ENCODE measurements at places on chromosomes 12 and 14.

DNA sequence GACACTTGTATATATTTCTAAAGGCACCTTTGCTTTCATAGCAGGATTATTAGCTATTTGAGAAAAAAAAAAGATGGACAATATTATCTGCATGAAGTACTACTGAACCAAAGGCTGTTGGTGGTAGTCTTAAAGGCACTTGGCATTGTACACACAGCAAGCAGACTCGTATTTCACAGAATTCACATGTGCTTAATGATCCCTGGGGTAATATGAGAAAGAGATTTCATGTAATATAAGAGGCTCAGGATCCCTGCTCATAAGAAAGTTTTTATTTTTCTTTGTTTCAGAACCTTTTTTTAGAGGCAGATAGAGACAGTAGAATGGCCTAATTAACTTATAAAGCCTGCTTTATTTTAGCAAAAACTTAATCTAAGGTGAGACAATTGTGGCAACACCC is 59.5 kb downstream of the SYNE2 start:
- H3K4me1 ChIP-seq: peaks cover 16% of the 10 kb centered on the region
- no peak for DNase-seq
- H3K36me3 ChIP-seq: no peaks in the 10 kb centered on the region
- no peaks in the 10 kb centered on the region for H3K27me3 ChIP-seq
- no peak overlapping the region for H3K4me3 ChIP-seq

- no peak overlapping the region for H3K4me3 ChIP-seq
- no peaks in the 10 kb centered on the region for H3K4me1 ChIP-seq
- no peaks in the 10 kb centered on the region for H3K36me3 ChIP-seq
Observed at GRCh38 chr12:75086091-75087038, 123.3 kb downstream of the KCNC2 start.

DNA sequence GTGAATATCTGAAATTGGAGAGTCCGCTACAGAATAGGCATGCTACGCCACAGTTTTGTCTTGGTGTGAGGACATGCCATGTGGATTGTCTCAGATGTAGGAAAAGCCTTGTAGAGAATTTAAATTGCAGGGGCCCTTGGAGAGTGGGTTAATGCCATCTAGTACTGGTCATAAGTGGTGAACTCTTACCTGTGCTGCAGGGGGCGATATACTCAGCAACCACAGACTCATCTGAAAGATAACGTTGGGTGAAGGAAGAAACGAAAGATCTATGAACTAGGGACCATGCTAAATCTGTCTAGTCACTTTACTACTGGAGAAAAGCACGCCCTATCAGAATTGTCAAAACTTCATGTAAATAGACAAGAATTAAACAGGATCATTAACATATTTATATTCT is 33.7 kb upstream of the A2M start:
- no peaks in the 10 kb centered on the region for H3K4me1 ChIP-seq
- no peaks in the 10 kb centered on the region for H3K27me3 ChIP-seq
- H3K4me3 ChIP-seq: no peak overlapping the region
- H3K36me3 ChIP-seq: no peaks in the 10 kb centered on the region
- no peak for DNase-seq

GRCh38 chr12:31819427-31819826 is 90.6 kb upstream of the AMN1 start:
- H3K36me3 ChIP-seq: no peaks in the 10 kb centered on the region
- H3K27ac ChIP-seq: no peak overlapping the region
- DNase-seq: no peak
- H3K27me3 ChIP-seq: no peaks in the 10 kb centered on the region
- H3K4me3 ChIP-seq: no peak overlapping the region

DNA sequence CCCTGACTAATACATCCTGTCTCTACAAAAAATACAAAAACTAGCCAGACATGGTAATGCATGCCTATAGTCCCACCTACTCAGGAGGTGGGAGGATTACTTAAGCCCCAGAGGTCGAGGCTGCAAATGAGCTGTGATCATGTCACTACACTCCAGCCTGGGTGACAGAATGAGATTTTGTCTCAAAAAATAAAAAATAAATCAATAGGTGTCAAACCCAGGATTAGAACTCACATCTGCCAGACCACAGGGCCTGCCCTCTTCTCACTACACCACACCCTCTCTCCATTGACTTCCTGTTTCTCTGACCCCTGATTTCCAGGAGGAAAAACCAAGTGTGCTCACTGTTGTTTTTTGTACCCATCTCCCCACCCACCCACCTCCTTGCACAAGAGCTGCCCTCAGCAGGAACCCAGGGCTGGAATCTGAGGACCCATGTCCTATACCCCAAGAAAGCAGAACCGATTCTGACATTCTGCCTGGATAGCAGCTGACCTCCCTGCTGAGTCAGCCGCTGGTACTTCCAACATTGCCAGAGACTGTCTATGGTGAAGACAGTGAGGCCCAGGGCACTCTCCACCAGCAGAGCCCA is 6.2 kb downstream of the CMKLR1 start:
- H3K27ac ChIP-seq: no peak overlapping the region
- H3K4me1 ChIP-seq: no peaks in the 10 kb centered on the region
- no peak for DNase-seq
- peaks cover 1% of the 10 kb centered on the region for H3K27me3 ChIP-seq

- H3K27me3 ChIP-seq: no peaks in the 10 kb centered on the region
- H3K4me1 ChIP-seq: peaks cover 20% of the 10 kb centered on the region
- peak; percentile 56 for DNase-seq
- H3K36me3 ChIP-seq: no peaks in the 10 kb centered on the region
- no peak overlapping the region for H3K27ac ChIP-seq
Observed at GRCh38 chr12:94149781-94150239, 1.4 kb downstream of the PLXNC1 start.

DNA sequence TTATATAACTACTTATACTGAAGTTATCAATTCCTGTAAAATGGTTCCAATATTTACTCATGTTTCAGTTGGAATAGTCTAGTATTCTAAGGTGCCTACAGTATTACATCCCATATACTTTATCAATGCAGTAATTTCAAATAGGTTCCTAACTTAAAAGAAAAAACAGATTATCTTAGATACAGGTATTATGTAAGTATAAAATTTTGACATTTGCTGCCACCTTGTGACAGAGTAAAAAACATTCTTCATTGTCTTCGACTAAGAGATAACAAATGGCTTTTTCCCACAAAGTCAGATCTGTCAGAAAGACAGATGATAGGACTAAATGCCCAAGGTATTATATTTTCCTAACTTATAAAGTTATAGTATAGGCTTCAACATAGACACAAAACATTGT is 78.7 kb downstream of the TXNDC16 start:
- no peaks in the 10 kb centered on the region for H3K4me1 ChIP-seq
- H3K36me3 ChIP-seq: no peaks in the 10 kb centered on the region
- H3K27me3 ChIP-seq: no peaks in the 10 kb centered on the region
- H3K27ac ChIP-seq: no peak overlapping the region

DNA sequence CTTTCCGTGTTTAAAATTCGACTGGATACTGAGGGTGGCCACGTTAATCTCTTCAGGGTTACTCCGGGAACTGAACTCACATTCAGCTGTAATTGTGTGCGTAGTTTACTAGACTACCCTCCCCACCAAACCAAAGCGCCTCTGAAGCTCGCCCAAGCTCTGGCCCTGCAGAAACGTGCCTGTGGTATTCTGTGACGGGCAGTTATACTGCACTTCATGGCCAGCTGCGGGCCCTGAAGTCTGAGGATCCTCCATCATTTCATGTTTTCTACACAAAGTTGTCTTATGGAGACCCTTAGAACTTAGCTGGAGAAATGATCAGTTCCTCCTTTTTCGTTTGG is 688 bp downstream of the ZNF26 start:
- DNase-seq: no peak
- peaks cover 2% of the 10 kb centered on the region for H3K4me1 ChIP-seq
- no peaks in the 10 kb centered on the region for H3K27me3 ChIP-seq
- no peak overlapping the region for H3K27ac ChIP-seq
- peaks cover 21% of the 10 kb centered on the region for H3K36me3 ChIP-seq

DNA sequence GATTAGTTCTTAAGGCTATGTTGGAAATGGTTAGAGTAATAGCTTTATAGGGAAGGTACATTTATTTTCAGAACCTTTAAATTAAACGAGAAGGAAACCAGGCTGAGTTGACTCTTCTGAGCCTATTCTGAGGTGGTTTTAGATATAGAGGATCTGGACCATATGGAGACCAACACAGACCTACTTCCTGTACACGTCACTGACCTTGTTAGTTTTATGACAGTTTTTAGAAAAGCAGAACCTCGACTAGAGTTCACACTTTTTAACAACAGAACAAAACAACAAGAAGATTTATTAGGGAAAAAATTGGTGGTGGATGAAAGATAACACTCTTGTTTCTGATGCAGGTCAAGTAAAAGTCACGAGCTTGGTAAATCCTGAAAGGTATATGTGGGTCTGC is 107.1 kb downstream of the NPAS3 start:
- H3K4me3 ChIP-seq: no peak overlapping the region
- DNase-seq: no peak
- no peaks in the 10 kb centered on the region for H3K27me3 ChIP-seq
- peaks cover 1% of the 10 kb centered on the region for H3K36me3 ChIP-seq
- no peaks in the 10 kb centered on the region for H3K4me1 ChIP-seq
- H3K27ac ChIP-seq: no peak overlapping the region

- no peaks in the 10 kb centered on the region for H3K27me3 ChIP-seq
- no peak overlapping the region for H3K27ac ChIP-seq
- H3K4me1 ChIP-seq: no peaks in the 10 kb centered on the region
- no peaks in the 10 kb centered on the region for H3K36me3 ChIP-seq
Observed at GRCh38 chr12:84996759-84997158, 39.3 kb downstream of the TSPAN19 start.

DNA sequence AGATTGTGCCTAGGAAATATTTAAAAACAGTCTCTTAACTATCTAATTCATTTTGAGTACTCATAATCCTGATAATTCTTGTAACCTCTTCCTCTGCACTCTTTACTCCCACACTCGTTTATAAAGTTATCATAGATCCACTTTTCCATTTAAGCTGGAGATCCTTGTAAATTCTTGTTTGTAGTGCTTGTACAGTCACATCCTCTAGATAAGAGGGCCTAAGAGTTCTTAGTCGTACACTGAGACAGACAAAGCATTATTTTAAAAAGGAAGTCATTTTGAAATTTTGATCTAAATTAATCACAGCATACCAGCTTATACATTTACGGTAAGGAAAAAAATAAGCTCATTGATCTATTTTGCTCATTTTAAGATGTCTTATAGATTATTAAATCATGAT is 42.5 kb downstream of the LMO3 start:
- no peak overlapping the region for H3K4me3 ChIP-seq
- DNase-seq: no peak
- no peak overlapping the region for H3K27ac ChIP-seq
- H3K4me1 ChIP-seq: no peaks in the 10 kb centered on the region

- H3K4me3 ChIP-seq: no peak overlapping the region
- no peak overlapping the region for H3K27ac ChIP-seq
- no peak for DNase-seq
Observed at GRCh38 chr12:126757326-126757725, 1509.6 kb upstream of the TMEM132C start.

DNA sequence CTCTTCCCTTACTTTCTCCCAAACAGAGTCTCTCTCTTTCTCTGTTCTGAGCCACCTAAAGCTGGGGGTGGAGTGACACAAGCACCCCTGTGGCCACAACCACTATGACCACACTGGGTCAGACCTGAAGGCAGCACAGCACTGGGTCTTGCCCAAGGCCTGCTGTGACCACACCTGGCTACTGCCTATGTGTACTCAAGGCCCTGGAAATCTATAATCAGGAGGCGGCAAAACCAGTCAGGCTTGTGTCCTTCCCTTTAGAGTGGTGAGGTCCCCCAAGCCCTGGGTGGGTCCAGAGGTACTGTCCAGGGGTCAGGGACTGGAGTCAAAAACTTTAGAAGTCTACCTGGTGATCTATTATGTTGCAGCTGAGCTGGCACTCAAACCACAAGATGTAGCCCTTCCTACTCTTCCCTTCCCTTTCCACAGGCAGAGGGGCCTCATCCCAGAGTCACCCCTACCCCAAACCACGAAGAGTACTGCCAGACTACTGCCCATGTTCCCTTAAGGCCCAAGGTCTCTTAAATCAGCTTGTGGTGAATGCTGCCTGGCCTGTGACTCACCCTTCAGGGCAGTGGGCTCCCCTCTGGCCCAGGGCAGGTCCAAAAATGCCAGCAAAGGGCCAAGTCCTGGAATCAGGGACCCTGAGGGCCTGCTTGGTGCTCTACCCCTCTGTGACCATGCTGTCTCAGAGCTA is 179.8 kb upstream of the DYRK2 start:
- H3K27ac ChIP-seq: no peak overlapping the region
- no peaks in the 10 kb centered on the region for H3K27me3 ChIP-seq
- no peak for DNase-seq
- peaks cover 3% of the 10 kb centered on the region for H3K4me1 ChIP-seq

- H3K36me3 ChIP-seq: peaks cover 11% of the 10 kb centered on the region
- H3K27me3 ChIP-seq: no peaks in the 10 kb centered on the region
- no peak overlapping the region for H3K27ac ChIP-seq
Observed at GRCh38 chr12:116797885-116798284, 59.8 kb downstream of the RNFT2 start.

GRCh38 chr12:58668871-58669270 is 251.4 kb downstream of the LRIG3 start:
- no peaks in the 10 kb centered on the region for H3K27me3 ChIP-seq
- no peak for DNase-seq
- H3K4me3 ChIP-seq: no peak overlapping the region
- no peaks in the 10 kb centered on the region for H3K36me3 ChIP-seq
- H3K27ac ChIP-seq: no peak overlapping the region

DNA sequence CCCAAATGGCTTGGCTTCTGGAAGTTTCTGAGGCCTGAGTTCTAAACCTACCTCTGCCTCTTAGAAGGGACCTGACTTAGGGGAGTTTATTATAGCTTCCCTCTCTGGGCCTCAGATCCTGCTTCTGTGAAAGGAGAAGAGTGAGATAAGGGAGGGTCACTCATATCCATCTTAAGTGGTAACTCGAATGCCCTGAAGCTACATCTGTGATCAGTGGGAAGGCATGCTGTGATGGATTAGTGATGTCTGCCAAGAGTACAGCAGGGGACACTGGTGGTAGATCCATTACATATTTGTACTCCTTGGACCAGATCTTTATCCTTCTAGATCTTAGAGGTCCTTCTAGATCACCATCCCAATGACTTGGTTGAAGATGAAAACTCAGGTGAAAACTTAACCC is 97.8 kb upstream of the NOS1 start:
- no peaks in the 10 kb centered on the region for H3K27me3 ChIP-seq
- no peaks in the 10 kb centered on the region for H3K36me3 ChIP-seq
- no peaks in the 10 kb centered on the region for H3K4me1 ChIP-seq

GRCh38 chr12:128190052-128190451 is 76.9 kb upstream of the TMEM132C start:
- H3K36me3 ChIP-seq: no peaks in the 10 kb centered on the region
- no peaks in the 10 kb centered on the region for H3K4me1 ChIP-seq
- DNase-seq: no peak
- H3K27me3 ChIP-seq: peaks cover 3% of the 10 kb centered on the region
- no peak overlapping the region for H3K4me3 ChIP-seq

GRCh38 chr14:91796617-91797347 is 64.9 kb upstream of the CATSPERB start:
- no peak for DNase-seq
- H3K27me3 ChIP-seq: no peaks in the 10 kb centered on the region
- no peak overlapping the region for H3K4me3 ChIP-seq
- H3K36me3 ChIP-seq: no peaks in the 10 kb centered on the region
- no peaks in the 10 kb centered on the region for H3K4me1 ChIP-seq
- no peak overlapping the region for H3K27ac ChIP-seq

All from neuronal stem cell (in vitro differentiated cells).